ENCODE measurements at places on chromosomes 4 and X.

DNA sequence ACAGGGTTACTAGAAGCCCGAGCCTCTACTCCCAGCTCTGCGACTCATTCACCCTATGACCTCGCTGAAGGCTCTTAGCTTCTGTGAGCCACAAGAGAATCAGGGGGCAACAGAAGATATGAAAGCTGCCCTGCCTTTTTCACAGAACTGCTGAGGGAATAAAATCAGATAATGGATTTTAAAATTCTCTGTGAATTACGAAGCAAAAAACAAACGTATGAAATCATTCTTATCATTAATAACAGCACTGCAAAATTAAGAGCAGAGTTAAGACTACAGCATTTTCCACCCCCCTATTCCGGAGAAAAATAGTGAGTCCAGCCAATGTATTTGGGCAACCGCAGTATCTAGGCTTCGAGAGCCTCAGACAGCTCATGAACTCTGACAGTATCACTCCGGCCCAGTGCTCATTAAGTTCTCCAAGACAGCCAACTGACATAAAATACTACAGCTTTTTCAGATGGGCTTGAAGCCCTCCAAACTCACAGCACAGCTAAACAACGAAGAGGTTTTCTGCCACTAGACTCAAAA lies 33.4 kb downstream of the AFAP1 start:
- DNase-seq, result no peak

DNA sequence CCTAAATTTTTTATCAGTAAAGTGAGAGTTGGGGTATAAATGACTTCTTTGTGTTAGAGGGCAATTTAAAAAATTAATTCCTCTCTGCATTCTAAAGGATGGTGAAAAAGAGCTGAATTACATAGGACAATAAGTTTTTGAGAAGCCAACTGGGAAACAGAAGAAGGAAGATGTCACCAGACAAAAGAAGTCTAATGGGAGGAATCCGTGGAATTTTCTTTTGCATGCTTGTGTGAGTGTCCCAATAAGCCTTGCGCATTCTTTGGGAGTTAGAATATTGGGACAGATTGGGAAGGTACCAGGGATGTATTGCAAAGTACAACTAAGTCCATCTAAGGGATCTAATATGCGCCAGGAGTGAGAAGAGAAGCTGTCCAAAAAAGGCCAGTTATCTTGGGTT lies 35.1 kb upstream of the NR3C2 start:
- no peak for DNase-seq

GRCh38 chrX:104310090-104310489 lies 55.4 kb upstream of the ESX1 start:
- no peak for DNase-seq

DNA sequence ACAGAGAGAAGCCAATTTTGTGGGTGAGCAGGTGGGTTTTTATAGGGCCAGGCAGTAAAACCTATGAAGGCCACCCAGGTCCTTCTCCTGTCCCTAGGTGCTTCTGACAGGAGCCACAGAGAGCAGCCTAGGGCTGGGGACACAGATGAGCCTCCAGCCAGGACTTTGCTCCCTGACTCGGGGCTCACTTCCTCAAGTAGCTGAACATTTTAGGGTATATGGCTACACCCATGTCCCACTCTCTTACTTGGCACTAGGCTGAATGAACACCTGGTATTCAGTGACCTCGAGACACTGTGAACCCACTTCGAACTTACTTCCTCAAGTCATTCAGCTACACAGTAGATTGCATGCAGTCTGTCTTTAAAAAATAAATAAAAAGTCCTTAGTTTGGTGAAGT lies 217.3 kb downstream of the MID1IP1 start:
- no peak for DNase-seq

- DNase-seq, result no peak
Observed at GRCh38 chr4:26030780-26031179, 116.8 kb downstream of the SMIM20 start.

DNA sequence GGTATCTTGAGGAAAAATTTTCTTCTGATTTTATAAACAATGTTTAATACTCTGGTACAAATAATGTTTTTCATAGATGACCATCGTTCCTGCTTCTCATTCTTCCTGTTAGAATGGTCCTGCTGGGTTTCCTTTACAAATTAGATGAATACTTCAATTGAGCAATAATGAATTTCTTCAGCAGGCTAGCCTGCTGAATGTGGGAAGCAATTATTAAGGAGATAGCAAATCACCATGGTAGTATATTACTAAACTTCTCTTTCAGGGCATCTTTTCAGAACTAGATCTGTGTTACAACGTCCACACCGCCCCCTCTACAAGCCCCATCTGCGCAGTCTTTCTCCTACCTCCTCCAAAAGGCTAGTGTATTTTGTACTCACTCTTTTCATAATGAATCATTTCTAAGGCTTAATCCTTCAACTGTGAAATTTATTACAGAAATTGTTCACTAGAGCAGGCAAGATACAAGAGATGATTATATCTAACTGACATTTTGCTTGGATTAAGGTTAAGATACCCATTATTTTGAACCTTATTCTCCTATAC lies 38.4 kb downstream of the GPRIN3 start:
- DNase-seq, result no peak

DNA sequence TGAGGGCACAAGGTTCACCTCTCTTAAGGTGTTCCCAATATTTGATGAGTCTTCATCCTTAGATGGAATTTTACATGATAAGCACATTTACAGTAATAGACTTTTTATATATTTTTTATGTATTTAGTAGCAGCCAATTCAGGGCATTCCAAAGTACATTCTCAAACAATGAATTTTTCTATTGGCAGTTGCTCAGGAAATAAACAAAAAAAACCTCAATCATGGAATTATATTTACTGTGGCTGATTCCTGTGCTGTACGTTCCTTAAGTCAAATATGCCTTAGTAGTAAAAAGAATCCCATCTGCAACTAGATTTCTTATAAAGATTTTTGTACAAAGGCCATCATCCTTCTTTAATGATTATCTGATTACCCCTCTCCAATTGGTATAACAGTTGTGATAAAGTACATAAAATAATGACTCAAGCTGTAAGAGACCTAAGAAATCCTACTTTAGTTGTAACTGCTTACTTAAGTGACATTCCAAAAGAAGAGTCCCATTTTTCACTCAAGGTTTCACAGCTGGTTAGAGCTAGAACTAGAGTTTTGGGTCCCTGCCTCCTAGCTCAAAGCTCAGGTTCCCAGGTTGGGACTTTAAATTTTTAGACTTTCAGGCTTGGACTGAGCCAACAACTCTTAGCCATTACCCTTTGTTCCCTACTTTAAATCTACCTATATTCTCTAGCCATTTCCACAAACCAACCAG lies 152.7 kb downstream of the FHIP1A start:
- no peak for DNase-seq

GRCh38 chrX:143788265-143788664 lies 67.7 kb upstream of the SPANXN2 start:
- DNase-seq, result no peak

DNA sequence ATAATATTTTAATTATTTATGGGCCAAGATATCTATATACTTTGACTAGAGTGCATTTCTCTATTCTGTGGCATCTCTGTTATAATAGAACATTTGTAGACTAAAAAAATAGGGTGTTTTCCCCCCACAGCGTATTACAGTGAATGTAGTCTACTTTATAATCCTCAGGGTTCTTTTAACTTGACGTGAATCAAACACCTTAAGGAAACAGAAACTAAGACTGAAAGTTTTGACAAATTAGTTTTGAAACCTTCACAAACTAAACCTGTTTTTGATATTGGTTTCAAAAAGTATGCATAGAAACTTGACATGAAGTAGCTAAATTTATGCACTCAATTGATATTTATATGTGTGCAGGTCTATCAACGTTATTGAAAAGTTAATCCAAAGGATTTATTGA lies 1963.1 kb upstream of the TENM3 start:
- DNase-seq, result no peak

GRCh38 chr4:130675266-130675665 lies 1579.3 kb downstream of the C4orf33 start:
- DNase-seq, result no peak

DNA sequence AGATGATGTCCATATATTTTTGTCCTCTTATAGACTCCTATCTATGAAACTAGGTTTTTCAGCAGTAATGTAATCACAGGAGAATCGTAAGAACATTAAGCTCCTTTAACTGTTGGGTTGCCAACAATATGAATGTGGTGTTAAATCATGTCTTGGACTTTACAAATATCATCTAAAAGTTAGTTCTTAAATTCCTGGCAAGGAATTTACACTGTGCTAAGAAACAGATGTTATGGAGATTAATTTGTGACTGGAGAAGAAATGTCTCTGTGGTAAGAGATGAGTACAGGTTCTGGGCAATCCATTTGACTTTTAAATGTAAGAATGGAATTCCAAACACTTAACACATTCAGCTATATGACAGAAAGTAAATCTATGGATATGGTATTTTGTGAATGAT lies 34.6 kb downstream of the CNKSR2 start:
- no peak for DNase-seq

DNA sequence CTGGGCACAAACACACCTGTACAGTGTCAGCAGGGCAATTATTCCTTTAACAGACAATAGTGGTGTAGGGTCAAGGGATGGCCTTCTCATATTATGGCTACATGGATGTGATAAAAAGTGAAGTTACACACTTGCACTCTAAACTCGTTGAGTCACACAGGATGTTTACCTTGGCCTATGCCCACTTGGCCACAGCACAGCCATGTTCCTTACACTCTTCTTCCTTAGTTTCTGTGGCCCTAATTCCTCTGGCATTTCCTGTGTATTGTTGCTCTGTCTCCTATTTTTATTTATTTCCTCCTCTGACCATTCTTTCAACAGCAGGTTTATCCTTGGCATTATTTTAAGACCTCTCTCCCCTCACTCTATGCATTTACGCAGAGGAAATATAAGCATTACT lies 86.8 kb upstream of the NPFFR2 start:
- no peak for DNase-seq

GRCh38 chrX:97322401-97322800 lies 438.7 kb downstream of the RPA4 start:
- no peak for DNase-seq

DNA sequence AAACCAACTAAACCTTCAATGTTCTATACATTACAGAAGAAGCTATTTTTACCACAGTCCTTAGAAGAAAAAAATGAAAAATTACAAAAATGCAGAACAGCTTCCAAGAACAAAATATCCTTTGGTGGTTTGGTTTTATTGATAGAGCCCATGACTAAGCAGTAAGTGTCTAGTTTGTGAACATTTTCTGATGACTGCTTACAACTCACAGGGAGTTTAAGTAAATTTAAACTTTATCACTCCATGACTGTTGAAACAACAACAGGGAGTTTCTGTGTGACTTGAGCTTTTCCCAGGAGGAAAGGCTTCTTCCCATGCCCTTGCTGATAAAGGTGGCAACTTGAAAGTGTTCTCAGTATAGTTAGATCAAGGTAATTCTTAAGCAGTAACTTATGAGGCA lies 2.9 kb downstream of the PF4 start:
- no peak for DNase-seq

DNA sequence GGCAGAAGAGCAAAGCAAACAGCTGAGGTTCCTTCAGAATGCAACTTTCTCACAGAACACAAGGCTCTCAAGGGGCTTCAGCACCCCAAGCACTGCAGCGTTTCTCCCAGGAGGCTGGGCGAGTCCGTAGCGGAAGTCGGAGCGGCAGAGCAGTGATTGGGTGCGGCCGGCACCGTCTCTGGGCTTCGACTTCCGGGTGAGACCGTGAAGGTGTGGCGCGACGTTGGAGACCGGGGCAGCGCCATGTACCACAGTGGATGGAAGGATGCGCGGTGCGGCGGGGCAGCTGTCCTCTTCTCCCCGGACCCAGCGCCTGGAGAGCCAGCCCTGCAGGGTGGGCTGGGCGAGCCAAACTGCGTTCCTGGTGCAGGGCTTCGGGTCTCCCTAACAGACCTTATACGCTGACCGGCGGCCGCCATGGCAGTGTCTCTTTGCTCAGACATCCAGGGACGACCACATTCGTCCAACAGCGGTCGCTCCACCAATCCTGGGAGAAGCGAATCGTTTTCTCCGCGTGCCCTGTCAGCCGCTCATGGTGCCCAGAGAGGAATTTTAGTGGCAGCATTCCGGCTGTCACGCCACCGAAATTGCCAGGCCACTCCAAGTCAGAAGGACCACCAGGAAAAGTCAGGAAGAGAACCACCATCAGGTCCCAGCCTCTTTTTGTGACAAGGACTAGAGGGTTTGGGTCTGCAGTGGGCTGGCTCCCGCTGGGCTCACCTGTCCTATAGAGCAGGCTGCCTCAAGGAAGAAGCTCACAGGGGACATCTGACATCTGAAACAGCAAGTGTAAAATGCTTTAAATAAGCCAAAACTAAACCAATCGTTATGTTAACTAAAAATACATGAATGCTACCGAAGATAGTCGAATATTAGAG lies 20.5 kb downstream of the TRIM61 start:
- DNase-seq, result no peak

- no peak for DNase-seq
Observed at GRCh38 chrX:119624417-119624816, 18.2 kb upstream of the NKRF start.

DNA sequence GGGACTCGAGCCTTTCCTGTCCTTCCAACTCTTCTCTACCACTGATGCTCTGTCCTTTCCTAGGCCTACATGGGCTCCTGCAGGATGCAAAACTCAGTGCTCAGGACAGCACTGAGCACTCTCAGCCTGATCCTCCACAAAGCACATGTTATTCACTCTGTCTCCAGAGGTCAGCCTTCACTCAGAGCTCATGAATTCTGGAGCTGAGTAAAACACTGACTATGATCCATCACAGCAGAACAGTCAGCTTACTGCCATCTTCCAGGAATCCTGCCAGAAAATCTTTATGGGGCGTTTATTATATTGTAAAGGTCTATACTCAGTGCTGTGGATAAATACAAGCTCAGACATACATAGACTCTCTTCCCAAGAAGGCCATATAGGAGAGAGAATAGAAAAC lies 121.5 kb upstream of the CPEB2 start:
- no peak for DNase-seq

DNA sequence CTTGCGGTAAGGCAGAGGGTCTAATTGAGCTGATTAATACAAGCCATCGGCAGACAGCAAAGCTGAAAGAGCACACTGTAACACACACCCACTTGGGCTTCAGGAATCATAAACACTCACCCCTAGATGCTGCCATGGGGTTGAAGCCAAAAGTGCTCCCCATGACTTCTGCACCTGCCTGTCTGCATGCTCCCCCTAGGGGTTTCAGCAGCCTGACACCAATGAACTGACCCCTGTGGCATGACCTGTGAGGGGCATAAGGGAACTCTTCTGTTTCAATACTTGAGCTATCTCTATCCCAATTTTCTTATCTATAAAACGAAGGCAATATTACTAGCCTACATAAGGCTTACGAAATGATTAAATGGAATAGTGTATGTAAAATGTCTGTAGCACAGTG lies 23.0 kb upstream of the IL13RA2 start:
- DNase-seq, result no peak

DNA sequence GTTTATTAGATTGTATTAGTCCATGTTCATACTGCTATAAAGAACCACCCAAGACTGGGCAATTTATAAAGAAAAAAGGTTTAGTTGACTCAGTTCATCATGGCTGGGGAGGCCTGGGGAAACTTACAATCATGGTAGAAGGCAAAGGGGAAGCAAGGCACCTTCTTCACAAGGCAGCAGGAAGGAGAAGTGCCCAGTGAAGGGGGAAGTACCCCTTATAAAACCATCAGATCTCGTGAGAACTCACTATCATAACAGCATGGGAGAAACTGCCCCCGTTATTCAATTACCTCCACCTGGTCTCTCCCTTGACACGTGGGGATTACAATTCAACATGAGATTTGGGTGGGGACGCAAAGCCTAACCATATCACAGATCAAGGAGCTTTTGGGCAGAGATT lies 8.1 kb upstream of the HSD17B13 start:
- DNase-seq, result no peak

Measured in vagina (tissue), 2 donors.